Stimulated activated CD8-positive, alpha-beta memory T cell treated with anti-CD3 and anti-CD28 coated beads, Interleukin-2, amount 100 ng/mL, for 48 hours (primary cell): ENCODE measurements at places on chromosomes 7 and 10.

GRCh38 chr7:95811846-95812445, 39.6 kb downstream of the DYNC1I1 start:
- DNase-seq = no peak

DNA sequence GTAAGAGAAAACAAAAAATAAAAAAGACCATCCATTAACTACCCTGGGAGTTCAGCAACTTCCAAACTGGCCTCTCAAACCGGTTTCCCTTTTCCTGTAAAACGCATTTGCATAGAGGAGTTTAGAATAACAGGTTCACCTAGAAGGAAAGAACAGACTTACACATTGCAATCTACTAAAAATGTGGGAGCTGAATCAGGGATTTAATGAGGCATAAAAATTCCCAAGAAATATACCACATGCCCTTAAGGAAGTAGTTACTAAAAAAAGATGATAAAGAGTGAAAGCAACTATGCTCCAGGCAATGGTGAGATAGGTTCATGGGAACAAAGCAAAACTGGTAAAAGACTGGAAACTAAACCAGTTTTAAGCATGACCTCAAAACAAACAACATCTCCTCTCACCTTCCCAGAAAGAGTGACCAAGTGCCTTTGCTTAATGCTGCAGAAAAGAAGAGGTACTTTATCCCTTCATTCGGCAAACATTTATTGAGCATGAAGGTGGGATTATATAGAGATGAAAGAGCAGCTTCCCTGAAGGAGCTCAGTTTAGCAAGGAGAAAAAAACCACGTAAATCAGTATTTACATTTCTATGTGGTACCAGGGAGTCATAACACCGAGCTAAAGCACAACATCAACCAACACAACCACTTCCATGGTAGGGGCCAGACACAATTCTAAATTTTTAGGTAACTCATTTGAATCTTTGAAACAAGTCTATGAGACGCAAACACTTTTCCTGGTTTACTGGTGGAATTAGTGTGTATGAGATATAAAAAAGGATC, 152.8 kb downstream of the SGMS1 start:
- no peak for DNase-seq

DNA sequence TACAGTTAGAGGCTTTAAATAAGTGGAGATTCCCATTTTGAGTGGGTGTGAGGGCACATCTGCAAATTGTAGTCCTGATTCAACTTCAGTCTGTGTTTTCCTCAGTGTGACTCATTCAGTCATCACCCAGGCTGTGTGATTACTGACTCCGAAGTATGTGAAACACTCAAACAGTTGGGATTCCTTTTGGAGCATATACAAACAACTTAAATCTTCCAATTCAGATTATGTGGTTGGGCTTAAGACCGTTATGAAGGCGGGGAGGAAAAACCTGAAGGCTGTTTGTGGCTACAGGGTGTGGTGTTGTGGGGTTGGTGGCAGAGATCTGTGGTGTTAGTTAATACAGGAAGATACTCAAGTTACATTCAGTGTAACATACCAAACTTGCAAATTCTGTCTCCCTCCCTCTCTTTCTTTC, 259.7 kb upstream of the FERD3L start:
- no peak for DNase-seq

DNA sequence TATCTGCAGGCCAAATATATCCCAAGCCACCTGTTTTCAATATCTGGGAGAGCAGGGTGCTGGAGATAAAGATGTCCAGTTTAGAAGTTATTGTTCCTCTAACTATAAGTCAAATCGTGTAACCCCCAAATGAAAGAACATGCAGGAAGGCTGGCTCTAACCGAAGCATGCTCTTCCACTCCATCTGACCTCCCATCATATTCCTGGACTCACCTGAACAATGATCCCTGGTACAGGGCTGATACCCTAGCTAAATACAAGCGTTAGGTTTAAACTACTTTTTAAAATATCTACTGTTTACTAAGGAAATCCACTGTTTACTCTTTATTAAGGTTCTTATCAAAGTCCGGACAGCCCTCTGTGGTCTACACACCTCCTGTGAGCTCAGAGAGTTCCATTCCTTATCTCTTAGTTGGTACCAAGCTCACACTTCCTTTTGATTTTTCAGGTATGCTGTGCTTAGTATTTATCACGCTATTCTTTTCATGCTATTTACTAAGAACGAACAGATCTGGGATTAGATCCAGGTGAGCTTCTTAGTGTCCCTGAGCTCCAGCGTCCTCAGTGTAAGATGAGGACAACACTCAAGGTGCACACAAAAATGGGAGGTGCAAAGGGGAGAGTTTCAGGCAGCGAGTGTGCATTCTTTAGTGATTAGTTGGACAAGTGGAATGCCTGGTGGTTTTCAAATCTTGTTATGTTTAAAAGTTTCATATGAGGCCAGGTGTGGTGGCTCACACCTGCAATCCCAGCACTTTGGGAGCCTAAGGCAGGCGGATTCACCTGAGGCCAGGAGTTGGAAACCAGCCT, 23.6 kb upstream of the COBL start:
- DNase-seq = no peak

GRCh38 chr10:5443429-5443828, 31.1 kb downstream of the NET1 start:
- DNase-seq = no peak

DNA sequence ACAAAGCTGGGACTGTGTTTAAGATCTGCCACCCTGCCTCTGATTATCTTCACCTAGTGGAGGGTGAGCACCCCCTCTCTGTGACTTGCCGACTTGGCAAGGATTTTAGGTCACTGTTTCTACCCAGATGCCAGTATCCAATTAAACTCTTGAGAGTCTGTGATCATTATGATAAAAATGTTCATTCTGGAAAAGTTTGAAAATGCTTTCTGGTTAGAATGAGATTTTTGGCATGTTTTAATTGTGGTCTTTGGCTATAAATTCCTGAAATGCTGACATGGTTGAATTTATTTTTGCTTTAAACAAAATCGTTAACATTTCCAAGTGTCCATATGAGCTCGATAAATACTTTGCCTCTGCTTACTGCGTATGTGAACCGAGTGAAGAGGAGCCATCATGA, 221.4 kb downstream of the BICC1 start:
- no peak for DNase-seq

DNA sequence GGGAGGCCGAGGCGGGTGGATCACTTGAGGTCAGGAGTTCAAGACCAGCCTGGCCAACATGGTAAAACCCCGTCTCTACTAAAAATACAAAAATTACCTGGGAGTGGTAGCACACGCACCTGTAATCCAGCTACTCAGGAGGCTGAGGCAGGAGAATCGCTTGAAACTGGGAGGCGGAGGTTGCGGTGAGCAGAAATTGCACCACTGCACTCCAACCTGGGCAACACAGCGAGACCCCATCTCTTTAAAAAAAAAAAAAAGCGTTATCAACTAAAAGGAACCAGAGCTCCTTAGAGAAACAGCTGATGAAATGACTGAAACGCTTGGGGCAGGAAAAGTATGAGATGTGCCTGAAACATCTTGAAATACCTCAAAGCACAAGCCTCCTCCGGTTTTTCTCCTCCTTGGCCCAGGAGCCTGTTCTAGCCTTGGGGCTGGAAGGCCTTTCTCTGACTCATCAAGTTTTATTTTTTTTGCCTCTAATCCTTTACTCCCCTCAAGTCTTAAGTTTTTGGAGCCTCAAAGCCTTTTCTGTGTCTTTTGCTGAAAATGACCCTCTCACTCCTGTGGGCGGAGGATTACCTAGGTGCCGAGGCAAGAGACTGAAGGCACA, 2.6 kb upstream of the METTL27 start:
- no peak for DNase-seq

DNA sequence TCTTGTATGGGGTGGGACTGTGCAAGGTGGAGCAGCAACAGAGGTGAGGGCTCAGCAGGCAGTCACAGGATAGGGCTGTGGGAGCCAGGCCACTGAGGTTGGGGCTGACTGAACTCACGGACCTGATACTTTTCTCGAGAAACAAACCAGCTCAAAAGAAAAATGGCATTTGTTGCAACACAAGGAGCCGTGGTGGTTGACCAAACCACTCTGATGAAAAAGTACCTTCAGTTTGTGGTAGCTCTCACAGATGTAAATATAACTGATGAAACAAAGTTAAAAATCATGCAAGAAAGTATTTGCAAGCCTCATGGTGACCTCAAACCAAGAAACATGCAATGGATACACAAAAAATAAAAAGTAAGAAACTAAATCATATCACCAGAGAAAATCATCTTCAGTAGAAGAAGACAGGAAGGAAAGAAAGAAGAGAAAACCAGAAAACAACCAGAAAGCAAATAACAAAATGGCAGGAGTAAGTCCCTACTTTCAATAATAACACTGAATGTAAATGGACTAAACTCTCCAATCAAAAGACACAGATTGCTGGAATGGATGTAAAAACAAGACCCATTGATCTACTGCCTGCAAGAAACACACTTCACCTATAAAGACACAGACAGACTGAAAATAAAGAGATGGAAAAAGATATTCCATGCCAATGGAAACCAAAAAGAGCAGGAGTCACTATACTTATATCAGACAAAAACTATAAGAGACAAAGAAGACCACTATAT, 48.9 kb upstream of the DUSP5 start:
- no peak for DNase-seq

DNA sequence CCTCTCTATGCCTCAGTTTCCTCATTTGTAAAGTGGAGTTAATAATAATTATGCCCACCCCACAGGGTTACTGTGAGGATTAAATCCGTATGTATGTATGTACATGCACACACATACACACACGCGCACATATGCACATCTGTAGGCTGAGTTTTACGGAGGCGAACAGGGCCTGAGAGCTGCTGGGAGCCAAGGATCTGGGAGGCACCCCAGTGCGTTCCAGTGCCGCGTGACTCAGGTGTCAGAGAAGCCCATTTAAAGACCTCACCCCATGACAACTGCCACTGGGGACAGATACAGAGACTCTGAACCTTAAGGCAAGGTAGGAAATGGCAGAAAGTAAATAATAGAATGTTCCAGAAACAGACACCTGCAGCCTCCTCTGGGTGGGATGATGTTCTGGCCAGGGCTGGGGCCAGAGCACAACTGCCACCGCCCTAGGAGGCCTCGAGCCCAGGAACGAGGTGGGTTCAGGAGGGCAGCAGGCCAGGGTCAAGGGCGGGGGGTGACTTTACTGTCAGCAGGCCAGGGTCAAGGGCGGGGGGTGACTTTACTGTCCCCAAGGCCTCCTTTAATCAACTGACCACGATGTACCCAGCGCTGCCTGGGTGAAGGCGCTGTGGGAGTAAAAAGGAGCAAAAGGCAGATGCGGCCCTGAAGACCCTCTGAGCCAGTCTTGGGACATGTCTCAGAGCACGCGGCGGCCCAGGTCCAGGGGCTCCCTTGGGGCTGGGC, 54.9 kb downstream of the PRKAG2 start:
- no peak for DNase-seq

DNA sequence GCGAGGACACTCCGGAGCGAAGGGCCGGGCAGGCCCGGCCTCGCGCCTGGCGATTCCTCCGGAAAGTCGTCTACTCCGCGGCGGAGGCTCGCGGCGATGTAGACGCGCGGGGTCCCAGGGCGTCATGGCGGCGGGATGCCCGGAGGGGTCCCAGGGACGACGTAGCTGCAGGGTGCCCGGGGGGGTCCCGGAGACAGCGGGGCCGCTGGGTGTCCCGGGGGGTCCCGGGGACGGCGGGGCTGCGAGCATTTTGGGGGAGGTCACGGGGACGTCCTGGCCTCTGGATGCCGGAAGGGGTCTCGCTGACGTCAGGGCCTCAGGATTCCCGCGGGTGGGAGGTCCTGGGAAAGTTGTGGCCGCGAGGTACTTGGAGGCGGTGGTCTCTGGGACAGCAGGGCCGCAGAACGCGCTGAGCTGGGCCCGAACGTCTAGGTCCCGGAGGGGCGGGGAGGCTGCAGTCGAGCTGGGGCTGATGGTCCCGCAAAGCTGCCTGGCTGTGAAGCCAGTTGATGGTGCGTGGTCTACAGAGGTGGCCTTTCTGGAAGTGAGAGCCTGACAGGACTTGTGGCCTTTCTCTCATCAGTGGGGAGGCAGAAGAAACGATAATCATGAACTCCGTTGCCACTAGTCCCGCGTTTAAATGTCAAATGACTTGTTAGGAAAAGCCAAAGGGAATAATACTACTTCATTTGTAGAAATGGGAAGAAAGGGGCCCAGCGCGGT, 637 bp downstream of the HSPA14 start:
- DNase-seq = peak; percentile 17

DNA sequence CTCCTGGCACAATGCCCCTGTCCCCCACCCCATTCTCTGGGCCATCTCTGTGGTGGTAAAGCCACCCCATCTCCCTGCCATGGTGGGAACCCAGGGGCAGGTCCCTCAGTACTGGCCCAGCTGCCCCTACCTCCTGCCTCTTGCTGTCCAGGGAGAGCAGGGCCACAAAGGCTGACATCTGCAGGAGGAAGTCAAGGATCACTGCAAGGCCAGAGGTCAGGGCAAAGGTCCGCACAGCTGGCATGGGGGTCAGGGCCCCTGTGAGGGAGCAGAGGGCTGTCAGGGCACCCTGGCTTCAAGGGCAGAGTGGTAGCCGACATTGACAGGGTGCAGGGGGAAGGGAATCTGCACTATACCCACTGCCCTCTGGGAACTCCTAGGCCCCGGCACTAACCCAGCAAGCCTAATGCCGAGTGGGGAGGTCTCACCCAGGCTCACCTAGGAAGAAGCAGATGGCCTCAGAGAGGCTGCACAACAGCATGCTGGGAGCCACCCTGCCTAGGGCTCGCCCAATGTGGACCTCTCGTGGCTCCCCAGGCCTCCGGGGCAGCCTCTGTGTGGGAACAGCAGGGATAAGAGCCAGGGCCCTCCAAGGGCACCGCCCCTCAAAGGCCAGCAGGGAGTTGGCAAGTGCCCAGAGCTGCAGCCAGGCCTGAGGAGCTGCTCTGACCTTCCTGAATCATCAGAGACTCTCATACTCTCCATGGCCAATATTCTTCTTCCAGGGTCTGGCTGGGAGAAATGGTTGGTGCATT, 7.7 kb downstream of the NPC1L1 start:
- no peak for DNase-seq
